NCI-H2171 treated with DMSO at 0.1 percent for 48 hours (cell line): ENCODE measurements at places on chromosomes 16 and 17.

DNA sequence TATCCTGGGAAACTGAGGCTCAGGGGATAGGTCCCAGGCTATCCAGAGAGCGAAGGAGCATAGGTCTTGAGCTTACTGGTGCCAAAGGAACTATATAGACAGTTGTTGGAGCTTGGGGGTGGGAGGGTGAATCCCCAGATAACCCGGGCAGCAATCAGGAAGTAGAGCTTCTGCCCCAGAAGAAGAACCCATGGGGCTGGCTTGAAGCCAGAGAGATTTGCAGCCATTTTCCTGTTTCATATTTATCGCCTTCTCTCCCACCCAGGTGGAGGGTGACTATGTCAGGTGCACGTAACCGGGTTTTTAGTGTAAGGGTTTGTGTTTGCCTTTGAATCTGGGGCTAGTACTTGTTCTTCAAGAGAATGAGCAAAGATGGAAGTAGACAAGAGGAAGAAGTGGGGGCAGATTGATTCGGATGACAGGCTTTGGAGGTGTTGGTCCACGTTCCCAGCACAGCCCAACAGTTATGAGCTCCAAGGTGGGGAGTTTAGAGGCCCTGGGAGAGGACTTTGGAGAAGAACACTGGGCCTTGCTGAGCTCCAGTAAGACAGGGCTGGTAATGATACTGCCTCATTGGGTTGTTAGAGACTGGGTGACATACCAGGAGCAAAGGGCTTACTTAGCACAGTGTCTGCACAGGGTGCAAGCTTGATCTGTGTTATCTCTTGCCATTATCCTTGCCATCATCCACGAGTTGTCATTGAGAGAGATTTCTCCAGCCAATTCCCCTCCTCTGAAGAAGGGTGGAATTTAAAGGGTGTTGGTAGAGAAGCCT is 145.6 kb downstream of the CCDC182 start:
- DNase-seq = no peak

- DNase-seq = no peak
Observed at GRCh38 chr16:69932228-69932627, 18.9 kb upstream of the CLEC18A start.

- no peak for DNase-seq
Observed at GRCh38 chr16:20878682-20879147, 21.4 kb downstream of the DCUN1D3 start.

DNA sequence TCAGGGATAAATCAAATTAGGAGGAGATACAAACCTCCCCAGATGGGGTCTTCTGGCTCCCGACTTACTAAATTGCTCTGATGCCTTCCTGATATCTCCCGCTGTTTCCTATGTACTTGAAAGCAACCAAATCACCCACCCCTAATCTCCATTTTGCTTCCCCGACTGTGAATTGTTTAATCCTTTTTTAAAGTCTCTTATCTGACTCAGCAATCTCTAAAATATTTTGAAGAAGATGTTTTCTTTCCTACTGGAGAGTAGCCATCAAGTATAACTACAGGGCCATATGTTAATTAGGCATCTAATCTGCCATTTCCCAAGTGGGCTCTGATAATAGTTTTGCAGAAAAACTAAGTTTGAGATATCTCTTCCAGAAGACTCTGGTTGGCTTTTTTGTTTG is 365.2 kb upstream of the MAF start:
- DNase-seq = no peak

GRCh38 chr16:29663016-29663806 is at the start of gene SPN:
Gene SPN (plus strand): TSS chr16:29663247. CDS start chr16:29663729, 482 bp downstream.
- no peak for DNase-seq

- no peak for DNase-seq
Observed at GRCh38 chr17:15298176-15298575, 33.0 kb upstream of the PMP22 start.

DNA sequence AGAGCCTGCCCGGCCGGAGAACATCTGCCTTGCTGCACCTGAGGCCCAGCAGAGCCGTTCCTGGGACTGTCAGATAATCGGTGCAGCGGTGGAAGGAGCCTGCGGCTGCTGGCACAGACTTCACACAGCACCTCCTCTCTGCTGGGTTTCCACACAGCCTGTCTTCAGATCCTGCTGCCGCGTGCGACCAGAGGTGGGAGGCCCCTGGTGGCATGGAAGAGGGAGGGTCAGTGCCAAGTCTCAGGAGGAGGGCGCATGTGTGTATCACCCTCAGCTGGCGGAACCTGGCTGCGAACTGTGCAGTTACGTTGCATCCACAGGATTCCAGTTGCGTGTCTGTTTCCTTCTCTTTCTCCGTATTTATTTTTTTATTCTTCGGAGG is 3.3 kb downstream of the CDK5R1 start:
- peak; percentile 85 for DNase-seq

- no peak for DNase-seq
Observed at GRCh38 chr16:49618955-49619354, 237.0 kb downstream of the ZNF423 start.

DNA sequence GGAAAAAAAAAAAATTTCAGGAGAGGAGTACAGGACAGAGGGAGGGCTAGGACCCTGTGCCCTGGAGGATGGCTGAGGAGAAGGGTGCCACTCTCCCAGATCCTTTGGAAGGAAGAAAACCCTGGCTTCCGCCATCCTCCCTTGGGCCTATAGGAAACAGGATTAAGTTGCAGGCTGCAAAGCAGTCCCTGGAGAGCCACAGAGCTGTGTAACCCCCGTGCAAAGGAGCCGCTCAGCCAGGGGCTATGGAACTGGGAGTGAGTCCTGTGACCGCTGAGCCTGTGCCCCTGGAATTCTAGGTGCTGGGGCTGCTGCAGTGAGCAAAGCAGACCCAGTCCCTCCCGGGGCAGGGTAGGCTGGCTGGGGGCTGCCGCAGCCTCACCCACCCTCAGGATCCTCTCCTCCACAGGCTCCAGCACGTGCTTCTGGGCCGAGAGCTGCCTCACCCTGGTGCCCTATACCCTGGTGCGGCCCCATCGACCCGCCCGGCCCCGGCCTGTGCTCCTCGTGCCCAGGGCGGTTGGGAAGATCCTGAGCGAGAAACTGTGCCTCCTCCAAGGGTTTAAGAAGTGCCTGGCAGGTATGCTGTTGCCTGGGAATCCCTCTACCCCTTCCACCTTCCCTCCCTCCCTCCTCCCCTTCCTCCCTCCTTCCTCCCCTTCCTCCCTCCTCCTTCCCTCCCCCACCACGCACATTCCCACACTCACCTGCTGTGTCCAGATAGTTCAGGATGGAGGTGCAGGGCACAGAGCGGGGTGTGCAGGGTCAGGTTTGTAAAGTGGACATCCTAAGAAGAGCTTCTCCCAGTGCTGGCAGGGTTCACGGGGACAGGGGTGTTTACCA is 15.3 kb downstream of the SGSH start:
- DNase-seq = peak; percentile 19

GRCh38 chr17:57482657-57483056 is 226.3 kb downstream of the MSI2 start:
- DNase-seq = no peak

DNA sequence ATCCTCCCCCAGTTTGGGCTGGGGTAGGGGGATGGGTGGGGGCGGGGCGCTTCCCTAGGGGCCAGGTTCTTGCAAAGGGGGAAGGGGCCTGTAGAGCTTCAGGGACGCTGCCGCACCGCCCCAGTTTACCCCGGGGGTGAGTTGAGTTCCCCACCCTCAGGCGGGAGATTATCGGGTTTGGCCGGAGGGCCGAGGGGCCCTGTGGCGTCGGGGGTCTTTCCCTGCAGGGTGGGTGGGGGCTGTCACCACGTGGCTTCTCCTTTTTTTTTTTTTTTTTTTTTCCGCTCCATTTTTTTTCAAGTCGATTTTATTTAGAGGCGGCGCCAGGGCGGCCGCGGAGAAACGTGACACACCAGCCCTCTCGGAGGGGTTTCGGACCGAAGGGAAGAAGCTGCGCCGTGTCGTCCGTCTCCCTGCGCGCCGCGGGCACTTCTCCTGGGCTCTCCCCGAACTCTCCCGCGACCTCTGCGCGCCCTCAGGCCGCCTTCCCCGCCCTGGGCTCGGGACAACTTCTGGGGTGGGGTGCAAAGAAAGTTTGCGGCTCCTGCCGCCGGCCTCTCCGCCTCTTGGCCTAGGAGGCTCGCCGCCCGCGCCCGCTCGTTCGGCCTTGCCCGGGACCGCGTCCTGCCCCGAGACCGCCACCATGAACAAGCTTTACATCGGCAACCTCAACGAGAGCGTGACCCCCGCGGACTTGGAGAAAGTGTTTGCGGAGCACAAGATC is at the start of gene IGF2BP1:
IGF2BP1 (plus strand) TSS at position 283 of the 724 bp plus-strand sequence; CDS start at position 644, 361 bp downstream.
- DNase-seq = no peak

DNA sequence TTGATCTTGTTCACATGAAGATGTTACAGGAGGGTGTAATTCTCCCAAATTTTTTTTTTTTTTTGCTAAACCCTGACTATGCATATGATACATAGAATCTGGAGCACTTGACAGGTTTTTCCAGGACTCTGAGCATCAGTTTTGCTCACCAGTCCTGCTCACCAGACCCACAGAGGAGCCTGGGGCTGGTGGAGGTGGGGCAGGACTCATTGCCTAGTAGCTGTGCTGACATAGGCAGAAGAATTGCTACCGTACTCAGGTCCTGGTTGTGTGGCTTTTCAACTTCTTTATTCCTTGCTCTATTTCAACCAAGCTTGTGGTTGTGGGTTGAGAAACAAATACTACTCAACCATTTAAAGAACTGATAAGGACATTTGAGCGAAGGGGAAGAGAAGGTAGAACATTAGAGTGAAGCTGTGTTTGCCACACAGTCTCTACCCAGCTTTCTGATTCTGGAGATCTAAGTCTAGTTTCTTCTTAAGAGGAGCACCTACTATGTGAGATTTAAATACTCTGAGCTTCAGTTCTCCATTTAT is 212.4 kb downstream of the UTP18 start:
- DNase-seq = no peak

DNA sequence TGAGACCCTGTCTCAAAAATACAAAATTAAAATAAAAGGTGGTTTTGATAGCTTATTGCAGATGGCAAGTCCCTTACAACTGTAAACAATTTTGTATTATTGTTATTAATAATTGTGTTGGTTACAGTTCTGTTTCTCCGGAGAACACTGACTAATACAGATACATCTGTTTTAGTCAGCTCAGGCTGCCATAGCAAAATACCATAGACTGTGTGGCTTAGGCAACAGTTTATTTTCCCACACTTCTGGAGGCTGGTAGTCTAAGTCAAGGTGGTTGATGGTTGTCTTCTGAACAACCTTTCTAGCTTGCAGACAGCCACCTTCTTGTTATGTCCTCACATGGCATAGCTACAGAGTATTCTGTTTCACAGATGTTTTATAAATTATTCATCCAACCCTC is 14.2 kb upstream of the IL21R start:
- DNase-seq = no peak

GRCh38 chr16:73405851-73406250 is 357.9 kb upstream of the ZFHX3 start:
- no peak for DNase-seq

GRCh38 chr16:27322858-27323780 is 9.3 kb downstream of the IL4R start:
- no peak for DNase-seq

DNA sequence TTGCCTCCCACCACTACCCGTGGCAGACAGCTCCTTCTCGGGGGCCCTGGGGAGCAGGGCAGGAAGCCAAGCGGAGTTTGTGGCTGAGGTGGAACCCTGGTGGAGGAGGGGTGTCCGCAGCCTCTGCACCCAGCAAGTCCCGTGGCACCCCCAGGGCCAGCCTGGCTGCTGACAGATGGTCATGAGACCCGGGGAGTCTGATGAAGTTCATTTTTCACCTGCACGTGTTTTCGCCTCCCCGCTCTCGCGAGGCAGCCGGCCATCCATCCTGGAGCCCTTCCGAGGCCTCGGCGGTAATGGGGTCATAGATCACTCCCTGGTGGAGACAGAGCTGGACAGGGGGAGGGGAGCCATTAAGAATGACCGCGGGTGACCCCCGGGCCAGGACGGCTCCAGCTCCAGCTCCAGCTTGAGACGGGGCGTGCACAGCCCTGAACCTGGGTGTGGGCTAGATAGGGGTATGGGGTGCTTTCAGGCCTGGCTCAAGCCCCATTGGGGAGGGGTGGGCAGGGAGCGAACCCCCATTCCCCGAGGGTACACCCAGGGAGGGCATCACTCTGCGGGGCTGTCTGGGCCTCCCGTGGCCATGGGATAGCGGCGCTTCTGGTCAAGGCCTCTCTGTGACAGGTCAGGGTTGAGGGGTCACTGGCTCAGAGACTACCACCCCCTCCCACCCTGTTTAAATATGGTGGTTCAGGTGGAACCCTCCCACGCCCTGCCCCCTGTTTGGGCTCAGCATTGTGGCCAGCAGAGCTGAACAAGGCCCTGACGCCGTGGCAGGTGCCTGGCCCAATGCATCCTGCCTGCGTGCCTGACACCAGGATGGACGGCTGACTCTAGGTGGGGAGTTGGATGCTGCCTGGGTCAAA is 227.4 kb upstream of the GSE1 start:
- peak; percentile 75 for DNase-seq

DNA sequence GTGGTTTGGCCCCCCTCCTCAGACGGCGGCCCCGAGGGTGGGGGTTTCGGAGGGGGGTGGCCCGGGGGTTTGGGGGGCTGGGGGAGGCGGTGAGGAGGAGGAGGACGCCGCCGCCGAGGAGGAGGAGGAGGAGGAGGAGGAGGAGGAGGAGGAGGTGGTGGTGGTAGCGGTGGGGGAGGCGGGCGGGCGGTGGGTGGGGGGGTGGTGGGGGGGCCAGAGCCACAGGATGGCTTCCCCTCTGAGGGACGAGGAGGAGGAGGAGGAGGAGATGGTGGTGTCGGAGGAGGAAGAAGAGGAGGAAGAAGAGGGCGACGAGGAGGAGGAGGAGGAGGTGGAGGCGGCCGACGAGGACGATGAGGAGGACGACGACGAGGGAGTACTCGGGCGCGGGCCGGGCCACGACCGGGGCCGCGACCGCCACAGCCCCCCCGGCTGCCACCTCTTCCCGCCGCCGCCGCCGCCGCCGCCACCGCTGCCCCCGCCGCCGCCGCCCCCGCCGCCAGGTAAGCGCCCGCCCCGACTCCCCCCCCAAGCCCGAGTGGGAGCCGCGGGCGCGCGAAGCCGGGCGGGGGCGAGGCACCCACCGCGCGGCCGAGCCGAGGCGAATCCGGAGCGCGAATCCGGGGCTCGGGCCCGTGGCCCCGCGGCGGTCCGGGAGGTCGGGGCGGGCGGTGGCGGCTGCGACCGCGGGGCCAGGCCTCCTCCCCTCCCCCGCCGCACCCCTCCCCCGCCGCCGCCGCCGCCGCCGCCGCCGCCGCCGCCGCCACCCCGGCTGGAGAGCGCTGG is 3.8 kb upstream of the CHD3 start:
- no peak for DNase-seq

GRCh38 chr17:57956291-57957119 is 1.3 kb upstream of the CUEDC1 start:
- DNase-seq = peak; percentile 84

- no peak for DNase-seq
Observed at GRCh38 chr17:47895347-47895855, 635 bp upstream of the SP2 start.
